ENCODE measurements at places on chromosomes 11 and 22.
A peak's percentile ranks its signal among the peaks of the same experiment; 100 is the strongest.

DNA sequence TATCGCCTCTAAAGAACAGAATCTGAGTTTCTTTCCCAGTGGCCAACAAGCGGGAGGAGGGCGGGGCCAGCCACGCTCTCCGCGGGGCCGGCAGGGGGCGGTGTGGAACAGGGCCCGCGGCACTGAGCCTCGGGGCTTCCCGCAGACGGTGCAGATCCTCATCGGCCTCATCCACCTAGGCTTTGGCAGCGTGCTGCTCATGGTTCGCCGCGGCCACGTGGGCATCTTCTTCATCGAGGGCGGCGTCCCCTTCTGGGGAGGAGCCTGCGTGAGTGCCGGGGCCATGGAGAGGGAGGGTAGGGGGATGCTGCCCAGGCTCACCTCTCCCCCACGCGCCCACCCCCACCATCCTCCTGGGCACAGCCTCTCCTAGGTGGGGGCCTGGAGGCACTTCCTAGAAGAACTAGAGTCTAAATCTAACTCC, 10.7 kb downstream of the MS4A15 start:
- no peak for DNase-seq

GRCh38 chr11:42841556-42841955, 470.2 kb upstream of the API5 start:
- DNase-seq, result no peak

DNA sequence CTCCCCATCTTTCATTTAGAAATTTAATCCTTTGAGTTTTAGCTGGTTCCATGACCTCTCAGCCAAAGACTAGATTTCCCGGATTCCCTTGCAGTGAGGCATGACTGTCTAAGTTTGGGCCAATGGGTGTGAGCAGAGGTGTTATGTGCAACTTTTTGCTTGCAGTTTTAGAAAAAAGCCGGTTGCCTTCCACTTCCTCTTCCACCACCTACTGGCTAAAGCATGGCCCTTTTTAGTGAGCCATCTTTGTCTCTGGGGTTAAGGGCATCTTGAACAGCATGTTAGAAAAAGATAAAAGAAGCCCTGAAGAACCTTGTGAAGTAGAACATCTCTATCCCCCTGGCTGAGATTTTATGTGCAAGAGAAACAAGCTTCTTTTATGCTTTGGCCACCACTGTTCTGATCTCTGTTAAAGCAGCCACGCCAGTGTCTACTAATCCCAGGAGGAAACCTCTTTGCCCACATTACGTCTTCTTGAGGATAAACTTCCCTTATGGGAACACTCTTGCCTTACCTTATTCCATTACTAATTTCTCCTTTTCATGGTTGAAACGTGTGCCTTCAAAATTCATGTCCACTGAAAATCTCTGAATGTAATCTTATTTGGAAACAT, 279.9 kb downstream of the TENM4 start:
- no peak for DNase-seq

DNA sequence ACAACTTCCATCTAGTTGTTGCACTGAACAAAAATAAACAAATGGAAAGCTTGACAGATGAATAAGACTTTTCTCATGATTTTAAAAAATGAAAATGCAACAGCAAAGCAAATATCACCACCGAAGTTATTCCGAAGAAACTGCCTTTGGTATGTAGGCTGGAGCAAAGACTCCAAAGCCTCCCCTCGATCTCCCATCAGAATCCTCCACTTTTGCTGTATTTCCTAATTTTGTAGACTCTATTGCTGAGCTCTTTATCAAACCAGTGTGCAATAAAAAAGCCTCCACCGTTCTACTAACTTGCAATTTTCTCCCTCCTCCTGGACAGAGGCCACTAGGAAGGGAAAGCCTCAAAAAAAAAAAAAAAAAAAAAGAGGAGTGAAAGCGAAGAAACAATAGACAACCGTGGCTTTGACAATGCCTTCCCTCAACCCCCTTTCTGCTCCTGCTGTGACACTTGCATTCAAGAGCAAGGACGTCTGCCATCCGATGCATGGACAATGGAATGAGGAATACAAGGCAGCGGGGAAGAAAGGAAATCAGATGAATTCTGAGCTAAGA, 190.9 kb upstream of the BLID start:
- DNase-seq, result no peak

DNA sequence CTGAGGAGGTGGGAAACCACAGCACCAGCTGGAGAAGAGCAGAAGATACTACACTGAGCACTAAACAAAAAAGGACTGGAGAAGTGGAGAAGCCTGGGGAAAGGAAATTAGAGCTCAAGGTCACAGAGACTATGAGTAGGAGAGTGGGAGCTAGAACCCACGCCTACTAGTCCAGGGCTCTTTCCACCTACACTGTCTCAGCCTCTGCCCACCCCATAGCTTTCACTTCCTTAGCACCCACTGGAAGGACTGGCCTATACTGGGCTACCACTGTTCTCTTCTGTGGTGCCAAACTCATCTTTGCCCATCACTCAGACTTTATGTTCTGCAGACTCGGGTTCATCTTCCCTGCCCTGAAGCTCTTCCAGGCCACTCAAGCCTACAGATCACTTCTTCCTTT, 94.3 kb upstream of the PHOX2A start:
- no peak for DNase-seq

DNA sequence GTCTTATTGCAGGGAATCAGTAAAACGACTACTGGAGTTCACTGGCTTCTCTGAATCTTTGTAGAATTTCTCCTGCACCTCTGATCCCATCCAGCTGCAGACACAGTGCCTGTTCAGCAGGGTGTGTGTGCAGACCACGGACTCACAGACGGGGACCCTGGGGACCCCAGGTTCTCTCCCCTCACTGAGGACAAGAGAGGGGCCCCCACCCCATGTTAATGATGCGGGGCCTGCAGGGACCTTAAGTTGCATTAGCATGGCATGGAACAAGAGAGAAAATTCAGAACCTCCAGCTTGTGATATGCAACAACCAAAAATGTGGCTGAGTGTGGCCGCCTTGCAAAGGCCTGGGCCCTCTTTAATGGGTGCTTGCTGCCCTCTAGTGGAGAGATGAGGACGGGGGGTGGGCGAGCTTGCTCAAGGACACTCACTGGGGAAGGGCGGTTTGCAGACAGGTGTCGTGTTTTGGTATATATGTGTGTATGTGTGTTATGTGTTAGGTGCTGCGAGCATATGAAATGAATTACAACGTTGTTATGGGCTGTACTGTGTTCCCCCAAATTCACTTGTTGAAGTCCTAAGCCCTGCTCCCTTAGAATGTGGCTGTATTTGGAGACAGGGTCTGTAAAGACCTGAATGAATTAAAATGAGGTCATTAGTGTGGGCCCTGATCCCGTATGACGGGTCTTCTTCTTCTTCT, 84.4 kb upstream of the SEPTIN5 start:
- peak; percentile 90 for DNase-seq

- no peak for DNase-seq
Observed at GRCh38 chr11:130150790-130151189, 8.8 kb upstream of the ST14 start.

Measured in activated T-cell treated with anti-CD3 and anti-CD28 coated beads for 4 hours (primary cell).